Mesenteric fat pad (tissue), 1 donor: ENCODE measurements at places on chromosomes 5 and 9. TPM values are rescaled to one million over a fixed set of nuclear protein-coding genes. Genes with fewer than 3 reads are reported as not detected.

Gene DMRT3
- total RNA-seq: 1.1 TPM

- DNase-seq: no peak
These were observed 269.9 kb upstream of the TUSC1 start for GRCh38 chr9:25948182-25948581.

DNA sequence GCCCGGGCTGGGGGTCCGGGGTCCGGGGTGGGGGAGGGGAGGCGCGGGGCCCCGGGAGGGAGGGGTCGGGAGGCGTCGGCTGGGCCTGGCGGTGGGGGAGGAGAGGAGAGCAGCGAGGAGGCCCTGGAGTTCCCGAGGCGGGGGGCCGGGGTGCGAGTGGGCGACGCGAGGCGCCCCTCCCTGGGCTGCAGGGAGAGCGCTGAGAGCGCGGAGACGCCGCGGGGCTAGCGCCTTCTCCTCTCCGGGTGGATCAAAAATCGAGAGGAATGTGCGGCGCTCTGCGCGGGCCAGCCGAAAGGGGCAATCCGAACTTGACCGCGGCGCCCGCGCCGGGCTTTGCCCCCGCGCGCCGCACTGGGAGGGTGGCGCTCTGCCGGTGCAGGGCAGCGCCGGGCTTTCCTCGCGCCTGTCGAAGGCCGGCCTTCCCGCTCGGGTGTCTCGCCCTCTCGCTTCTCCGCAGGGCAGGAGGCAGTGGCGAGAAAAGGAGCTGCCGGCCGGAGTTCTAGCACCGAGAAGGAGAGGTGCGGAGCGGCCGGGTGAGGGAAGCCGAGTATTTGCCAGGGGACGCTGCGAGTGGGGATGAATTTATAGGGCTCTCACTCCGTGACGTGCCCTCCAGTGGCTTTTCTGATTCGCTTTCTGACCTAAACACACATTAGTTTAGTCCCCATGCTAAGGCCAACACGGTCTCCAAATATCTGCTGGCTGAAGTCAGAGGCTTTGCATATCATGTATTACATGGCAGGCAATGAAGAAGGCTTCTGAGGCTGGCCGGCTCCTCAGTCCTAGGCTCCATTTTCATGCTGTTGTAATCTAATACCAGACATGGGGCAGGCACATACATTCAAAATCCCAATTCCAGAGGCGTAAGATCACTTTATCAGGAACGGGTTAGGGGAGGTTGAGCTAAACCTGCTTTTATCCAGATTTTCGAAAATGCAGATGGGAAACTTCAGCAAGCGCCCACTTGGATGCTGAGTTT is 503 bp upstream of the GDNF start:
- no peak for DNase-seq

DNA sequence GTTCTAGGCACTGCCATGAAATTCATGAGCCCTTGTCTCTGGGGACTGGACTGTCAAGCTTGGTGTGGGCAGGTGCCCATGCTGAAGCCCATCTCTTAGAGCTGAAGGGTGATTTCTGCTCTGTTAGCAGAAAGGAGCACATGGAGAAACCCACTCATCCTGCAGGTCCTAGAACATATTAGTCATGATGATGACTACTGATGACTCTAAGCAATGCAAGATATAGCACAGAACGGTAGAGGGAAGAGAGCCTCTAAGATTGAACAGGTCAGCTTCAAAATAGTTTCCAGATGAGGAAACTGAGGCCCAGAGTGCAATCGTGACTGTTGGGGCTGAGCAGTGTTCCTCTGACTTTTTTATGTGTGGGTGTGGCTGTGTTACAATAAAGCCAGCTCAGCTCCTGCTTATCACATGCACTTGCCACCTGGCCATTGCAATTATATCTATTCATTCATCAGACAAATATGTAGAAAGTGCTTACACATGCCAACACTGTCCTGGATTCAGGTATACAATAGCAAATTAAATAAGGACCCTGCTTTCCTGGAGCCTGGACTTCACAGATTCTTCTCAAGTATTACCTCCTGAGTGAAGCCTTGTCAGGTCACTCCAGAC is 140.2 kb upstream of the BRINP1 start:
- no peak for DNase-seq

GRCh38 chr5:149049371-149049781 is 13.5 kb downstream of the SH3TC2 start:
- DNase-seq: no peak
